Vagina (tissue), 2 donors: ENCODE measurements at places on chromosomes 4 and X.

DNA sequence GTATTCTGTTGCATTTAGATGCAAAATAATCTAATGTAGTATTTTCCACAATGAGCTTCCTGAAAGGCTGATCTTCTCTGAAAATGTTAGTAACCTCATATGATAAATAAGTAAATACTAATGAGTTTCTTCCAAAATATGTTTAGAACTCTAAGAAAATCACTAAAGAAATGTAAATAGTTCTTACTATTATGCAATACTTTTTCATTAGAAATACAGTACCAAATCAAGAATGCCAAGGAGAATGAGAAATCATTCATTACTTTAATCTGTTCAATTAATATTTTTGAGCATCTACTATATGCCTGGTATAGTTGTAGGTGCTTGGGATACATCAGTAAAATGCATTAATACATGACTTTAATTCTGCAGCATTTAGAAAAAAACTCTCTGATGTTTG lies 130.6 kb downstream of the IL1RAPL1 start:
- DNase-seq, result no peak

GRCh38 chr4:164949448-164950143 lies 27.9 kb downstream of the TRIM61 start:
- DNase-seq, result no peak

DNA sequence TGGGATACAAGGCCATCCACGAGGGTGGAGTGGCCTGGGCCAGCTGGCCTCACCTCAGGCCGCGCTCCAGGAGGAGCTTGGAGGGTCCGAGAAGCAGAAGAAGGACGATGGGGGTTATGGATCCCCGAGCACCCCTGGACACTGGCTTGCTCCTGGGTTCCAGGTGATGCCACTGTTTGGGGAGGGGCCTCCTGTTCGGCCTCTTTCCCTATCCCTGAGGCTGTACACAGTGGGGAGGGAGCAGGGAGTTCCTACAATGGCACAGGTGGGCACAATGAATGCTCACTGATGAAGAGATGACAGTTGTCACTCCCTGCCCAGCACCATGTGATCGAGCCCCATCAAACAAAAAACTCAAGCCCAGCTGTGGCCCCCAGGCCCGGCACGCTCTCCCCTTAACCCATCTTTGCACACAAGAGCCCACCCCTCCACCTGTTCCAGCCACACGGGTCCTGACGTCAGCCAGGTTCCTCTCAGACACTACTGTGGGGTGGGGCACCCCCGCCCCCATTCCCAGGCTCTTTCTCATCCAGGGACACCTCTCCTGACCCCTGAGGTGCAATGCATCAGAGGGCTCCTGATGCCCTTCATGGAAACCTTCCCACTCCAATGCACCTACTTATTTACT lies 70.3 kb downstream of the WFS1 start:
- no peak for DNase-seq

GRCh38 chr4:177485528-177485927 lies 43.3 kb upstream of the AGA start:
- DNase-seq, result no peak

- no peak for DNase-seq
These were observed 258.9 kb downstream of the SPANXN1 start for GRCh38 chrX:145506214-145506613.

- no peak for DNase-seq
These were observed 59.3 kb downstream of the ELOVL6 start for GRCh38 chr4:110139111-110139510.

DNA sequence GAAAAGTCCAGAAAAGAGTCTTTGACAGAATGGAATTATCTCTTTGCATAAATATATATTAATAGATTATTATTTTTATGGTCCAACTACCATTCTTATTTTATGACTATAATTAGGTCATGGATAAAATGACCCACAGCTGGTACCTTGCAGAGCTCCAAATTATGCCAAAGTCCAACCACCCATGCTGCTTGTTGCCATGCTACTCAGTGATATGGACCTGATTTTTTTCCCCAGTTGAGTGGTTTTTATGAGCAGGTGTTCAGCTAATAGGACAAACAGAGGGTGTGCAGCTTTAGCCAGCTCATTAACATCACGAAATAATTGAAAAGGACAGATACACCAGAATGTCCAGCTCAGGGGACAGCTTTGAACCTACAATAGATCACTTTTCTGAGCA lies 9.7 kb downstream of the HOPX start:
- no peak for DNase-seq

DNA sequence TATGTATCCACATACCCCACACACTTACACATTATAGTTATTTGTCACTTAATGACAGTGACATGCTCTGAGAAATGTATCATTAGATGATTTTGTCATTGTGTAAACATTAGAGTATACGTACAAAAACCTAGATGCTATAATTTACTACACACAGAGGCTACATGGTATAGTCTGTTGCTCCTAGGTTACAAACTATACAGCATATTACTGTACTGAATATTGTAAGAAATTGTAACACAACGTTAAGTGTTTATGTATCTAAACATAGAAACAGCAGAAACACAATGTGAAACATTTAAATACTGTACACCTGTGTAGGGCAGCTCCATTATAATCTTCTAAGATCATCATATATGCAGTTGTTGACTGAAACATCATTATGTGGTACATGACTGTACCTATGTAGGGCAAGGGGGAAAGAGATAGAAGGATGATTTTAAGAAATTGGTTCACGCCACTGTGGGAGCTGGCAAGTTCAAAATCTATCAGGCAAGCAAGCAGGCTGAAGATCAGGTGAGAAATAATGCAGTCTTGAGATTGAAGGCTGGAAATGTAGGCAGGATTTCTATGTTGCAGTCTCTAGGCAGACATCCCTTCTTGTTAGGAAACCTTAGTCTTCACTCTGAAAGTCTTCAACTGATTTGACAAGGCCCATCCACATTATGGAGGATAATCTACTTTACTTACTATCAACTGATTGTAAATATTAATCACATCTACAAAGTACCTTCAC lies 78.0 kb upstream of the CPEB2 start:
- DNase-seq, result no peak

- no peak for DNase-seq
These were observed 38.8 kb downstream of the GRIA3 start for GRCh38 chrX:123222920-123223319.

GRCh38 chr4:70722199-70722791 lies 531 bp downstream of the RUFY3 start:
- DNase-seq, result no peak

DNA sequence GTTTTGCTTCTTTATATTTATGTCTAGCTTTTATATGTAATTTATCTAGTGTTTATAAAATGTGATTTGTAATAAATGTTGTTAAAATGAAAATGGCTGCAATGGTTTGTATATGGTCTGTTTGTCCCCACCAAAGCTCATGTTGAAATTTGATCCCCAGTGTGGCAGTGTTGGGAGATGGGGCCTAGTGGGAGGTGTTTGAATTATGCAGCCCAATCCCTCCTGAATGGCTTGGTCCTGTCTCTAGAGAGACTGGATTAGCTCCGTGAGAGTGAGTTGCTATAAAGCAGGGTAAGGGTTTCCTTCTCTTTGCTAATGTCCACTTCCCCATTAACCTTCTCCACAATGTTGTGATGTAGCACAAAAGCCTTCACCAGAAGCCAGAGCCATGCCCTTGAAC lies 30.0 kb upstream of the JADE3 start:
- DNase-seq, result no peak
